ENCODE measurements at places on chromosomes 7 and 10.

DNA sequence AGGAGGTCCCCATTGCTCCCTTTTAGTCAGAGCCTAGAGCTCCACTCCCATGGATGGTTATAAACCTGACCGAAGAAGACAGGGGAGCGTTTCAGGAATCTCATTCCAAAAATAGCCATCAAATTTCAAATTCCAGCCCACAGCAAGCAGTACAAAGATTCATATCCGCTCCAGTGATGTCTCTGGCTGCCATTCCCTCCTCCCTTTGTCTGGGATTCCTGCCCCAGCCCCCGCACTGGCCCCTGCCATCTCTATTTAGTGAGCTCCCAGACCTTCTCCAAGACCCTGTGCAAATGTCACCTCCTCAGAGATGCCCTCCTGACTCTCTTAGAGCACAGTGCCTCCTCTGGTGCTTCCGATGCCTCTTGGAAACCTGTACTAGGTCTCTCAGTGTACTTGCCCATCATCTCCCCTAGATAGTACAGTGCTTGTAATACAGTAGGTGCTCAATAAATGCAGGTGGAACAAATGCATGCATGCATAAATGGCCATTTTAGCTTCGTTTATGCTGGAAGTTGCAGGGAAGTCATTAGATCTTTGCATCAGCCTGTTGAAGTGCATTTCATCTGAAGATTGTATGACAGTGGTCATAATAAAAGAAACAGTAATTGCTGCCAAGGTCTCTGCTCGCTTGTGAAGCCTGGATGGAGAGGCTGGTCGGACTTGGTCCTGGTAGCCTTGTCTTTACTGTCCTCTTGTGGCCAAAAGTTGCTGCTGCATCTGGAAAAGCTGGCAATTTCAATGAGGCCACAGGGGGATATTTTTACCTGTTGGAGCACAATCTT, 32.0 kb upstream of the HABP2 start:
- ATAC-seq, result peak; percentile 77

DNA sequence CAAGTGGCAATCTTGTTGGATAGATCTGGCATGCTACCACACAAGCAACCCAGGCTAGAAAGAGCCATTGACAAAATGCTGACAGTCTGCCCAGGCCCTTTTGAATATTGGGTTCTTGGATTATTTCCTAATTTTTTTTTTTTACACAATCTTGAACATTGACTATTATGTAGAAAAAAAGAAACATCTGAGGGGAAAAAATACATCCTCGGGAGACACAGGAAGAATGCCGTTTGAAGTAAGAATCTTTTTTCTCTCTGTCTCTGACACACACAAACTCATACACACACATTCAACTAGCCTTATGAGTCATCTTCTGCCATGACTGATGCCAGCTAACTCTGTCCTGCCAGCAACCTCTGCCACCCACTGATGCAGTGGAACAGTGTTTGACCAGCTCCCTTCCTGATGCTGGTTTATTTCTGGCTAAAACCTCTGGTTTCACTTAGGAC, 47.2 kb downstream of the SORBS1 start:
- ATAC-seq, result peak; percentile 73

DNA sequence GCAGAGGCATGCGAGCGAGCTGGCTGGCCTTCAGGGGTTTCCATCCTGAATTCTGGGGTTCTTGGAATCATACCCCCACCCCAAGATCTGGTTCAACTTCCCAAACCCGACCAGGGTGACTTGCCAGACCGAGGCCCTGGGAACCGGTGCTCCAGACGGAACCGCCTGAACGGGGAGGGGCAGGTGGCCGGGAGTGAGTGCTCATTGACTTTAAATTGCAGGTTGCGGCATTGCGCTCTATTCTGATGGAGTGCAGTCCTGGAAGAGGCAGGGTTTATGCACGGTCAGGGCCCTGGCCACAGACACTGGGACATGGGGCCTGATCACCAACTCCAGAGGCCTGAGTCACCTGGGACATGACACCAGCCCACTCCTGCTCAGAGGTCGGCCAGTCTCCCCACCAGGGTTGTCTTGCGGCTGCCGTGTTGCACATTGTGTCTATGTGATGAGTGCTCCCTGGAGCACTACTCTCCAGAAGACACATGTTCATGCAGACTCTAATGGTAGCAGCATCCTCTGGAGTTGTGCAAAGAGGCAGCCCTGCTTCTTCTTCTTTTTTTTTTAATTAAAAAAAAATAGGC, 5.8 kb upstream of the DDIT4 start:
- no peak for ATAC-seq

- peak; percentile 26 for ATAC-seq
Observed at GRCh38 chr7:64916-65341, 127.4 kb upstream of the FAM20C start.

DNA sequence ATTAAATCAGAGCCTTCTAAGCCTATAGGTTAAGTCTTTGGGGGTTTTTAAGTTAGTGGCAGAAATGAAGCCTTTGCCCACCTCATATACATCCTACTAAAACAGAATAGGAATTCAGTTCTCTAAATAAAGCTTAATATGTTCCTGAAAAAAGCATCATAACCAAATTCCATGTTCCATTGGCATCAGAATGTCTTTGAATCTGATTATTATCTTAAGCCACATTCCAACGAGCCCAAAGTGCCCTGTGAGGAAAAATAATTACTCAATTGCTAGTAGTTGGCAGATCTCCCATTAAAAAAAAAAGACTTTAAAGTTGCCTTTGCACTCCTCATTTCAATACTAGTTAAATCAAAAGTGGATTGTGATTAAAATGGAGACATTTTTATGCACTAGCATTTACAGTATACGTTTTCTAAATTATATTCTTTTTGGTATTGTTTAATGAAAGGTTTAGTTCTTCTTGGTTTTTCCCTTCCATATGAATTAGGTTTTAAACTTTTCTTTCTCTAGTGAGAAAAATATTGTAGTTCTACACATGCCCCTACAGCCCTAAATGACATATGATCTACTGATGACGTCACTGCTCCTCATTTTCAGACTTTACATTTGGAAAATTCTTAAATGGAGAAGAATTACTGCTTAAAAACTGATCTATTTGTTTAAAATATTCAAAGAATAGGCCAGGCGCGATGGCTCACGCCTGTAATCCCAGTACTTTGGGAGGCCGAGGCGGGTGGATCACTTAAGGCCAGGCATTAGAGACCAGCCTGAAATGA, 54.3 kb upstream of the CABCOCO1 start:
- ATAC-seq, result no peak

GRCh38 chr7:119713606-119714005, 559.4 kb upstream of the KCND2 start:
- no peak for ATAC-seq

GRCh38 chr10:79132681-79133381, 64.1 kb downstream of the ZMIZ1 start:
- ATAC-seq, result no peak

DNA sequence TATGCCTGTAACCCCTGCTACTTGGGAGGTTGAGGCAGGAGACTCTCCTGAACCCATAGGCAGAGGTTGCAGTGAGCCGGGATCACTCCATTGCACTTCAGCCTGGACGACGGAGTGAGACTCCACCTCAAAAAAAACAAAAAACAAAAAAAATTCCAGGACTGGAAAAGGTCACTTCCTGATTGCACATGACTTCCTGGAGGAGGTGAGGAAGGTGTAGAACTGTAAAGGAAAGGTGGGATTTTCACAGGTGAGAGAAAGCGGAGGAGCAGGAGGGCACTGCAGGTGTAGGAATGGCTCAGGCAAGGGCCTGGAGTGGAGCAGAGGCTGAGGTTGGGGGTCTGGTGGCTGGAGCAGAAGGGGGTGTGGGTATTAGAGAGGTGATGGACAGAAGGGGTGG, 3.2 kb upstream of the MUC3A start:
- ATAC-seq, result no peak

DNA sequence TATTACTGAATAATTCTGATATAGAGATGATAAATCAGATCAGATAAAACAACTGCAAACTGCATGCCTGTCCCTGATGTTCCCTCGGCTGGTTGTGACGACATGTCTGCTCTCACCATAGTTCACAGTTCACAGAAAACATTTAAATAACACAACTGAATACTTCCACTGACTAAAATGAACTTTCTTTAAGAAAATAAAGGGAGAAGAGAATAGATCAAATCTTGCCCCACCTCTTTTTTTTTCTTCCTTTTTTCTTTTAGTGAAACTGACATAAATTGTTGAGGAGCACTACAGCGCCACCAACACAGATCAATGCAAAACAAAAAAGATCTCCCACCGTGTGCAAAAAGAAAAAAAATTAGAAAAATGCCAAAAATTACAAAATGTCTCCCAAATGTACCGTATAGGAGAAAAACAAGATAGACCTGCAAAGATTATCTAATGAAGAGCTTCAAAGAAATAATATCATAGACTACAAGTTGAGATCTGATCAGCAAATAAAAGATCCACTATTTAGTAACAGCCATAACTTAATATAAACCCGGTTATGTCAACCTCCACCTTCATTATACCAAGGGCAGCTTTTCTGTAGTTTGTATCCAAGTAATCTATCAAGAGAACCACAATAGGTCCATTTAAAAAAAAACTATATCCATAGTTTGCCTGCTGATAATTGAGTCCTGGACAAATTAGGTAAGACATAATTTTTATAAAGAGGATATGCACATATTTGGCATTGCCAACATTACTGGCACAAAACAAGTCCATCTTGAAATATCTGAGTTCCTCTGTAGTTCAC, 30.7 kb upstream of the EPC1 start:
- ATAC-seq, result no peak

- no peak for ATAC-seq
Observed at GRCh38 chr10:46169736-46170135, 117.1 kb upstream of the ANTXRL start.

DNA sequence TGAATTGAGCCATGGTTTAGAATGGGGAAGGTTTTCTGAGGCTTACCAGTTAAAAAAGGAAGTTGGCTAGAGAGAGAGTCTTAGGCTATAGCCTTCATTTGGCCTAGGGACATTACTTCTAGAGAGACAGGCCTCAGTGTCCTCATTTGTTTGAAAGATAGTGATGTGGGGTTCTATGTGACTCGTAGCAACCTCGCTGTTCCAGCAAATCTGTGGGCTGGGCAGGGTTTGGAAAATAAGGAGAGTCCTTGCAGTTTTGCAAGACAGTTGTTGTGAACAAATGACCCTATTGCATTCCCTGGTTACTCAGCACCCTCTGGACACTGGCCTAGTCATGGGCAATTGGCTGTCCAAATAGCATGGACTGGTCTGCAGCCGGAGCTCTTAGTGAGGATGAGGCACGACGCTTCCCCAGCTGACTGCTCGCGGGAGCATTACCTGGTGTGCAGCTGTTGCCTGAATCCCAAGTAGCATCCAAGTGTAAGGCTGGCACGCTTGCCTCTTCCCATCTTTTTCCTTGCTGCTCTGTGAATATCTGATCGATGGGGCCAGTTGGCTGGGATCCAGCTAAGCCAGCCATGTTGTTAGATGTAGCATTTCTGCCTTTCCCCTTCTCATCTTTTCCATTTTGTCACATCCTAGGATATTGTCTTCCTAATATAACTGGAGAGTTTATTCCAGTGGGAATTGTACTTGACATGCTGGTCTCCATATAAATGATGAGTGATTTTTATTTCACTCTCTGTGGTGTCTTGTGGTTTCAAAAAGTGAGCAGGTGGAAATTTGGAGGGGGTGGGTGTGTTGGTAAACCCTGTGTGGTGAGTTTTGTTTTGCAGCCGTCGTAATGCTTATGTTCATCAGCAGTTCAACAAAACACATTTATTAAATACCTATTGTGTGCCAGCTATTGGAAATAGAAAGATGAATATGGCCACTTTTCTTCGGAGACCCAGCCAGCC, 99.8 kb downstream of the SND1 start:
- peak; percentile 46 for ATAC-seq

DNA sequence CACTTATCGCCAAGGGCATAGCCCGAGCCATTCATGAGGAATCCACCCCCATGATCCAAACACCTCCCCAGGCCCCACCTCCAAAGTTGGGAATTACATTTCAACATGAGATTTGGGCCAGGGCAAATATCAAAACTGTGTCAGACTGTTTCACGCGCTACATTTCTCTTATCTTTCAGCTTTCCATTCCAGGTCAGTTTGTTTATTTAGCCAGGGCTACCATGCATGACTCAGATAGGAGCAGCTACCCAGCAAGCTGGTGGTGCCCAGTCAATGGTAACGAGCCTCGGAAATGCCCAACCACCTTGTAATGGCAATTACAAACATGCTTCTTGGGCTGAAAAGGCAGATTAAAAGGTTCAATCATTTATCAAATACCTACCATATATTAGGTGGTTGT, 43.6 kb upstream of the BAMBI start:
- no peak for ATAC-seq

GRCh38 chr10:112467541-112468075, 20.6 kb downstream of the VTI1A start:
- no peak for ATAC-seq

GRCh38 chr7:134599371-134599770, 47.3 kb upstream of the BPGM start:
- ATAC-seq, result no peak

- no peak for ATAC-seq
Observed at GRCh38 chr7:86645676-86646276, 2.1 kb downstream of the GRM3 start.

Measured in gastroesophageal sphincter (tissue), 4 donors.